ENCODE measurements at places on chromosomes 2 and 18.

DNA sequence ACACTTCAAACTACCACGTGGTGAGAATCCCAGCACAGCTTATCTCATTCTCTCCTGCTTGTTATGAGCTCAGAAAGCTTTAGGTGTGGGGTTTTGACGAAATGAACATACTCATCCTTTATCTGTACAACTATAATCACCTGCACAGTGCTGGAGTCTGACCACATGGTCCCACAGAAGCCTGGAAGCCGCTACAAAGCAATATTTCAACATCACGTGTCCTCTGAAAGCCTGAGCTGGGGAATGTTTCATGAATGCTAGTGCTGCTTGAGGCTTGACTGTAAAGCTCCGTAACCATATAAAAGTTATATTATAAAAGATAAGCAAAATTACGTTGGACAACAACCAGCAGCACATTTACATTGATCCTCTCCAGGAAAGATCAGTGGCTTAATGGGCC is 43.9 kb downstream of the PIEZO2 start:
- no peaks in the 10 kb centered on the region for H3K27me3 ChIP-seq
- no peak overlapping the region for H3K27ac ChIP-seq
- no peaks in the 10 kb centered on the region for H3K4me1 ChIP-seq
- no peak for DNase-seq
- H3K36me3 ChIP-seq, result no peaks in the 10 kb centered on the region

DNA sequence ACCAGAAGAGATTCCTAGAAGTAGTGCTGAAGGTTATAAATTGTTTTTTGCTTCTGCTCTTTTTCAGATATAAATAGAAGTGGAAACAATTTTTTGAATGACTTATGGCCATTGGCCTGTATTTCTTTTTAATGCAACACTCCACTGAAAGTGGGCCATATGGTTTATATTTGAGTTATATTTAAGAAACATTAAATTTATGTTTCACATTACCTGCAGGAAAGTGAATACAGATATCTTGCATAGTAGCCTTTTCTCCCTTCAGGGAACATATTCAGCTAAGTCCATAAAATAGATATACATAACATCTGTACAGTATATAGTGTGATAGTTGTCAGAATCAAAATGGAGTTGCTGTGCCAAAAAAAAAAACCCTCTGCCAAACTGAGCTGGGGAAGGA is 53.1 kb upstream of the EFEMP1 start:
- H3K27me3 ChIP-seq, result no peaks in the 10 kb centered on the region
- peaks cover 2% of the 10 kb centered on the region for H3K4me1 ChIP-seq
- H3K27ac ChIP-seq, result no peak overlapping the region
- DNase-seq, result no peak
- no peaks in the 10 kb centered on the region for H3K36me3 ChIP-seq

DNA sequence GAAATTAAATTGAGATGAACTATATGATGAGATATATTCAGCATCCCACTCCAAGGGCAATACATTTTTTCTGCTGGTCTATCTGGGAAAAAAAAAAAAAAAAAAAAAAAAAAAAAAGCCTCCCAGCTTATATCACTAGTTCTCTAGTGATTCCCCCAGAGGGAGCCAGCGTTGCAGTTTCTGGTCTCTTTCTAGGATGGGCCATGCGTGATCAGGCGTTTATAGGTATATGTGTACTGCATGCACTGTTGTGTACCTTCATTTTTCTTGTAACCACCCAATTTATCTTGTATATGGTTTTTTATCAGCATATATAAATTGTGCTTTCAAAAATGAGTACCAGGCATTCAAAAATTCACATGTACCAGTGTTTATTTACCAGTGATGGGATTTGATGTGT is 35.1 kb downstream of the DCDC2C start:
- DNase-seq, result no peak
- H3K27ac ChIP-seq, result no peak overlapping the region
- H3K4me3 ChIP-seq, result no peak overlapping the region
- H3K36me3 ChIP-seq, result peaks cover 52% of the 10 kb centered on the region

- no peaks in the 10 kb centered on the region for H3K27me3 ChIP-seq
- no peak overlapping the region for H3K4me3 ChIP-seq
- no peak for DNase-seq
- no peaks in the 10 kb centered on the region for H3K4me1 ChIP-seq
- no peak overlapping the region for H3K27ac ChIP-seq
Observed at GRCh38 chr2:229153951-229154350, 117.1 kb downstream of the PID1 start.

- peaks cover 5% of the 10 kb centered on the region for H3K36me3 ChIP-seq
- H3K27ac ChIP-seq, result no peak overlapping the region
- no peaks in the 10 kb centered on the region for H3K4me1 ChIP-seq
- DNase-seq, result no peak
Observed at GRCh38 chr2:233436691-233437438, 82.6 kb downstream of the DGKD start.

GRCh38 chr2:221518201-221518934 is 53.7 kb downstream of the EPHA4 start:
- no peaks in the 10 kb centered on the region for H3K27me3 ChIP-seq
- no peaks in the 10 kb centered on the region for H3K36me3 ChIP-seq
- no peak for DNase-seq
- H3K4me1 ChIP-seq, result peaks cover 23% of the 10 kb centered on the region
- no peak overlapping the region for H3K27ac ChIP-seq

- DNase-seq, result no peak
- no peak overlapping the region for H3K4me3 ChIP-seq
- no peaks in the 10 kb centered on the region for H3K36me3 ChIP-seq
- H3K27me3 ChIP-seq, result no peaks in the 10 kb centered on the region
- peaks cover 12% of the 10 kb centered on the region for H3K4me1 ChIP-seq
- no peak overlapping the region for H3K27ac ChIP-seq
Observed at GRCh38 chr2:12602661-12603060, 114.1 kb upstream of the TRIB2 start.

All from WTC11 (cell line).